ENCODE measurements at places on chromosomes 1 and 21. TPM values are rescaled to one million over a fixed set of nuclear protein-coding genes. Genes with fewer than 3 reads are reported as not detected.
A peak's percentile ranks its signal among the peaks of the same experiment; 100 is the strongest.

DNA sequence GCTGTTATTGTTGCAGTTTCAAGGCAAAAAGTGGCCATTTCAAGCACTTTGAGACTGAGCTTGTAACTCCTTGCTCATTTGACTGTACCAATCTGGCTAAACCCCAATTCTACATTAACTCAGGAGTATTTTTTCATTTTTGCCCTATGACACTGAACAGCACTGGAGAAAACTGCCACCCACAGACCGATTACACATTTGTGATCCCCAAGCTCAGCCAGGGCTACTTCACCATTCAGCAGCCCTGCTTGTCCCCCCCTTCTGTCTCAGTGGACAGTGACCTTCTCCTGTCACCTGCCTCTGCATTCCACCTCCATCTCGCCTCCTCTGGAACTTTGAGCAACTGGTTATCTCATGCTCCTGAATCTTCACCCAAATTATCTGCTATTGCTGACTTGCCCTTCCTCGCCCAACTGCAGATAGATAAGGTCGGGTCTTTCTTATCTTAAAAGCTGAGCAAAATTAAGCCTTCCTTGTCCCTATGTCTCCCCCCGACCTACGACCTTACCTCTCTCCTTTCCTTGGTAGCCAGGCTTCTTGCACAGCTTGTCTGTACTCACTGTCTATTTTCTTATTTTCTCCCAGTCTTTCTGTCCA lies 25.3 kb downstream of the SPATA46 start:
- DNase-seq = no peak

- no peak for DNase-seq
Observed at GRCh38 chr1:56627636-56628039, 17.5 kb upstream of the PRKAA2 start.

Gene ACKR1
- not detected for total RNA-seq

- DNase-seq = no peak
Observed at GRCh38 chr1:26754086-26754874, 33.5 kb upstream of the PIGV start.

DNA sequence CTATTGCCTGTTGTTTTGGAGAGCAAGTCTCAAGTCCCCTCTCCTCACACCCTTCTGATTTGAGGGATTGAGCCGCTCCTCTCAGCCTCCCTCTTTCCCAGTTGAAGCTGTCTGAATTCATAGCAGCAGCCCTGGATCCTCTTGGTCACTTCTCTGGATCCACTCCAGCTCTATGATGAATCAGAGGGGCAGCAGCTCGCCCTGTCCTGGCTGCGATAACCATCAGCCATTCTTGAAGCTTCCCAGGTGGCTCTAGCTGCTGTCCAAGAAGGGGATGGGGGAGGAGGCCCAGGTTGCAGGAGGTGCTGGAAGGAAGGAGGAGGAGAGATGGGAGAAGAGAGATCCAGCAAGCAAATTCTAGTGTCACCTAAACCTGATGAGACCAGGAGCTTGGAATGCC lies 31.3 kb downstream of the WNT4 start:
- DNase-seq = no peak

- no peak for DNase-seq
Observed at GRCh38 chr1:37484325-37485051, 10.1 kb downstream of the ZC3H12A start.

DNA sequence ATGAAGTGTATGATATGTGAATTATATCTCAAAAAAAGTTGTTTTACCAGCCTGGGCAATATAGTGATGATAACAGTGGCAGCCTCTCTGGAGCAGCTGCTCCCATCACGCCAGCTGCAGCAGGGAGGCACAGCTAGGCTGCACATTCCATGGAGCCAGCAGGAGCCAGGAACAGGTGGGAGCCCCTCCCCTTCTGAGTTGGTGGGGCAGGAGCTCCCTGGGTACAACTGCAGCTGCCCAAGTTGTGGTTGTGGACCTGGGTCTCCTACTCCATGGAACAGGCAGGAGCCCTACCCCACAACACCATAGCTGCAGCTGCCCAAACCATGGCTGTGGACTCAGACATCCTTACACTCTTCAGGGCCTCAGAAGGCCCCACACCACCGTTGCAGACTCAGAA lies 21.7 kb upstream of the FNBP1L start:
- DNase-seq = no peak

GRCh38 chr1:198156111-198156744 lies 570 bp upstream of the NEK7 start:
- peak; percentile 76 for DNase-seq

GRCh38 chr1:94154989-94155388 lies 34.0 kb upstream of the ABCA4 start:
- no peak for DNase-seq

GRCh38 chr1:197967066-197967465 lies 49.9 kb downstream of the LHX9 start:
- no peak for DNase-seq

Gene ICOSLG
- total RNA-seq = 3.2 TPM

Gene CD5L
- not detected for total RNA-seq

Gene GCSAML
- 0.16 TPM for total RNA-seq

- DNase-seq = no peak
Observed at GRCh38 chr1:233102341-233102740, 151.9 kb downstream of the NTPCR start.

Gene AIM2
- total RNA-seq = 103 TPM

Gene LY9
- 19.0 TPM for total RNA-seq

DNA sequence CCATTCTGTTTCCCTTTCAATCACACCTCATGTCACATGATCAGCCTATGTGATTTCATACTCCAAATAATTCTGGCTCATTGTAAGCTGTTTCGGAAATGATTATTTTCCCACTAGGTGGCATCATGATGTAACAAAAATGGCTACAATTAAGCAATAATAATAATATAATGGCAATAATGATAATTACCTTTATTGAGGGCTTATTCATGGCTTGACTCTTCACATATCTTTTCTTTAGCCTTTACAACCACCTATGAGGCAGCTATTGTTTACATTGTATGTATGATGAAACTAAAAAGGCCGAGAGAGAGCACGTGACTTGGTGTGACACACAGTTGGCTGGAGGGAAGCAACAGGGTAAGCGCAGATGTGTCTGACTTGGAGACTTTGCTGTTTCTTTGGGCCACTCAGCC lies 12.5 kb upstream of the KPRP start:
- no peak for DNase-seq

- DNase-seq = no peak
Observed at GRCh38 chr1:224594360-224594759, 21.8 kb upstream of the CNIH3 start.

Gene CITED4
- total RNA-seq = 1.9 TPM

Gene TMCO4
- total RNA-seq = 19.6 TPM

DNA sequence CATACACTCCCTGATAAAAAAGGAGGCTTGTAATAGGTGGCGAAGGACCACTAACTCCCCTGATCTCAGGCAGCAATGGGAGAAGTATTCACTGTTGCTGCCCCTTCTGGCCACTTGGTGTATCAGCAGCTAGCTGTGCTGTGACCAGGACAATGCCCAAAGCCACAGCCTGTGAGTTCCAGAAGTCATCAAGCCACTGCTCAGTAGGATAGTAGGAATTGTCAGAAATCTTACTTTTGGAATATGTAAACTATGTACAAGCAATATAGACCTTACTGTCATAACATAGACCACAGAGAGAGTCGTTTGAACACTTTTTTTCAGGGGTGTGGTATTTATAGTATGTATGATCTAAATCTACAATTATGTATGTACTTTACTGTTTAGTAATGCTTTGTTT lies 248.3 kb upstream of the CAMK1G start:
- peak; percentile 9 for DNase-seq

DNA sequence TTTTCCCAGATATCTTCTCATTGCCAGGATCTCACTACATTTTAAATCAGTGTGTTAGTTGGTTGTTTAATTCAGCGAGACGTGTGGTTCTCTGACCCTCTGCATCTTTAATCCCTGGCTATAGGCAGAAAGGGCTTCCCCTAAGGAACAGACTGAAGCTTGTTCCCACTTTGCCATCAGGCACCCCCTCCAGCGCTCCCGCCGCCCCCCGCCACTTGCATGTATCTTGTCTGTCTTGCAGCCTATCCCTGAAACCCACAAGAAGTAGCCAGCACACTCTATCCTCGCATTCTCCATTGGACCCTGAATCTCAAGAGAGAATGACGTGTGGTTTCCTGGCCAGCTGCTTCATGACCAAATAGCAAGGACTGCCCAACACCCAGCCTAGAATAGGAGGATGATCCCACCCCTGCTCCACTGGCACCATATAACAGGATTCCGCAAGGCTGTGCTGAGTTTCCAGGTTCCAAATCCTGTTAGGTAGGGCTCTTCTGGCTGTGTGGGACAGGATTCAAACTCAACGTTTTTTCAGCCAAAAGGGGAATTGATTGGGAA lies 7.8 kb downstream of the CLDN19 start:
- no peak for DNase-seq

DNA sequence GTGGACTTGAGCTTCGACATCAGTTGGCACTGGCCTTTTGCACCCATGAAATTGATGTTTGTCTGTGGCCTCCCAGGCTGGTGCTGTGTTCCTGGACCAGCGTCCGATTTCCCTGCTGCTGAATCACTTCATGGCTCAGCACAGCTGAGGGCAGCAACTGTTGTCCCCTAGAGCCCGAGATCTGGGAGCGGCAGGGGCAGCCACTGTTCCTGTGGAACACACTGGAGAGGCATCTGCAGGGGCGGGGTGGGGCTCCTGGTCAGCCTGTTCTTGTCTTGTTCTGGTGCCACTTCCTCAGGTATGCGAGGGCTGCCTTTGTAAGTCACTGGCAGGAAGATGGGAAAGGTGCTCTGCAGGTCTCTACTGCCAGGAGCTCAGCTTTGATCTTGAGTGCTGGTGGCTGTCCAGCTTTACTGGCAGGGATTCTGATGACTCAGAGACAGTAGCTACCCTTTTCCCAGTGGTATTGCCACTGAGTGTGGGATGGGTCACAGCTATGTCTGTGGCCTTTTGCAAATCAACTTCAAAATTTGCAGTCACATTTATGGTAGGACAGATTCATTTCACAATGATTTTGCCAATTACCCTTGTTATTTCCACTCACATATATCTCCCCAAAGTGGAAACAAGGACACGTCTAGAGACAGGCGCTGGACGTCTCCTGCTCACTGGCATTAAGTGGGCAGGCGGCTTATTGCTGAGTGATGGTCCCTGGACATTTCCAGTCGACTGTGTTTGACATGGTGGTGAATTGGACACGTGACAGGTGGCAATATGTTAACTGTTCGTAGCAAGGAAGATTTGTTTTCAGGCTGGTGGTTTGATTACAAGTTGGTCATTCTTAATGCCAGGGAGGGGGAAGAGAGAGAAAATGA lies 15.3 kb downstream of the AGPAT3 start:
- no peak for DNase-seq

DNA sequence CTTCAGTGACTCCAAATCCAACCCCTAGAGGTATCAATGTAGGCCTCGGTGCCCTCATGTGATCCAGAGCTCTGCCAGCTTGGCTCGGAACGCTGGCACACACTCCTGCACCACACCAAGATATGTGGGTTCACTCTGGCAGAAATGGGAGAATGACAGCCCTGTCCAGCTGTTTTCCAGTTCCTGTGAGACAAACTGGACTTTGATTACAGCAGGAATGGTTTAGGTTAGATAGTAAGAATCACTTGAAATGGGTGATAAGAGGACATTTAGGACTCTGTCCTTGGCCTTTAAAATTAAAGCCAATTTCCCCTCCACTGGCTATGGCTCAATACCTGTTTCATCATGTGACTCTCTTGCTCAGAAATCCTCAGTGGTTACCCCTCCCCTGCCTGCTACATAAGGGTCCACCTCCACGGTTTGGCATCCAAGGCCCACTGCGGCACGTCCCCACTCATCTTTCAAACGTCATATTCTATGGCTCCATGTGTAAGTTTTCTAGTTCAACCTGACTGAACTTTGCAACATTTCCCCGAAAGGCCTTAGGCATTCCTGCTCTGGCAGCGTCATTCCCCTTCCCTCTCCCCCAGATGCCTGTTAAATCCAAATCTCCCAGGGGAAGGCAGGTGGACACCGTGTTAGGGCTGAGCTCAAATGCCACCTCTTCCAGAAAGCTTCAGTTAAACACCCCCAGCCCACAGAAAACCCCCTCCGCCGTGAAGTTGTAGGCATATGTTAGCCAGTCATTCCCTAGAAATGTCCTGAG lies 44.7 kb downstream of the PLEKHA6 start:
- no peak for DNase-seq

Gene TMCO2
- total RNA-seq = 0.82 TPM

GRCh38 chr1:102074874-102075273 lies 78.1 kb upstream of the OLFM3 start:
- DNase-seq = no peak

- DNase-seq = no peak
Observed at GRCh38 chr1:224304767-224305166, 25.2 kb downstream of the NVL start.

- no peak for DNase-seq
Observed at GRCh38 chr1:31264790-31265386, 25.2 kb upstream of the NKAIN1 start.

GRCh38 chr1:2314803-2315673 lies 76.3 kb downstream of the MORN1 start:
- peak; percentile 76 for DNase-seq

- DNase-seq = no peak
Observed at GRCh38 chr1:235093013-235093695, 35.5 kb downstream of the TOMM20 start.

Gene IL20
- total RNA-seq = 0.28 TPM

- no peak for DNase-seq
Observed at GRCh38 chr21:36701756-36702621, 3.1 kb downstream of the SIM2 start.

Data from activated T-cell treated with anti-CD3 and anti-CD28 coated beads, Interleukin-2, amount 50 U/mL, for 72 hours (primary cell).